Kidney epithelial cell (primary cell): ENCODE measurements at places on chromosomes 7 and 10. TPM values are rescaled to one million over a fixed set of nuclear protein-coding genes. Genes with fewer than 3 reads are reported as not detected.

Gene OGDHL
- total RNA-seq: 1.7 and 2.2 TPM in 2 replicates

Gene TCF7L2
- 3.4 and 13.5 TPM in 2 replicates for total RNA-seq

Gene IQUB
- 0.21 and 0.63 TPM in 2 replicates for total RNA-seq

Gene IRF5
- total RNA-seq: 19.9 TPM in 2 replicates

Gene ST8SIA6
- total RNA-seq: not detected in 2 replicates

Gene SLC26A4
- total RNA-seq: 0.14 and 0.25 TPM in 2 replicates

Gene COX19
- total RNA-seq: 14.1 and 15.5 TPM in 2 replicates

Gene PRKAG2
- total RNA-seq: 21.1 and 25.7 TPM in 2 replicates

Gene CFAP69
- 1.9 and 3.6 TPM in 2 replicates for total RNA-seq

Gene CDK1
- total RNA-seq: 15.8 and 16.2 TPM in 2 replicates

Gene NEURL1
- 1.3 and 2.1 TPM in 2 replicates for total RNA-seq

Gene AKR1C2
- total RNA-seq: 0.27 and 2.0 TPM in 2 replicates

Gene GATA3
- 7.2 and 10.9 TPM in 2 replicates for total RNA-seq

Gene MYO3A
- 0.34 and 2.3 TPM in 2 replicates for total RNA-seq

Gene LBX1
- not detected in 2 replicates for total RNA-seq

Gene STEAP1B
- not detected in 2 replicates for total RNA-seq

Gene SPDYE8
- total RNA-seq: not detected in 2 replicates

Gene IL15RA
- total RNA-seq: 23.1 and 23.6 TPM in 2 replicates

Gene CPN1
- total RNA-seq: 0.07 TPM in 1 of 2 replicates, not detected in the other

Gene METTL27
- total RNA-seq: 1.5 and 2.6 TPM in 2 replicates

Gene CDC14C
- total RNA-seq: not detected in 2 replicates

Gene PRR15
- 16.2 and 21.4 TPM in 2 replicates for total RNA-seq

Gene RBP3
- total RNA-seq: not detected in 2 replicates

Gene NODAL
- 0.08 and 0.14 TPM in 2 replicates for total RNA-seq

Gene UBE2D1
- 24.1 and 27.6 TPM in 2 replicates for total RNA-seq

Gene HYAL4
- total RNA-seq: not detected in 2 replicates

Gene NPC1L1
- total RNA-seq: 0.96 and 1.5 TPM in 2 replicates

Gene TMEM236
- total RNA-seq: 0.08 and 0.14 TPM in 2 replicates

Gene CYP2C9
- not detected in 2 replicates for total RNA-seq

Gene TES
- total RNA-seq: 269 and 282 TPM in 2 replicates

Gene PILRA
- total RNA-seq: 0.68 TPM in 1 of 2 replicates, not detected in the other

Gene OLAH
- 8.4 TPM in 2 replicates for total RNA-seq

Gene DHTKD1
- total RNA-seq: 17.3 and 30.9 TPM in 2 replicates

Gene AKR1B15
- total RNA-seq: 0.27 TPM in 1 of 2 replicates, not detected in the other

Gene LLCFC1
- not detected in 2 replicates for total RNA-seq

Gene PLXNA4
- total RNA-seq: 0.14 and 5.9 TPM in 2 replicates

Gene TEX36
- not detected in 2 replicates for total RNA-seq

Gene CPSF4
- total RNA-seq: 31.7 and 38.4 TPM in 2 replicates
